NCI-H1694 treated with DMSO at 0.1 percent for 48 hours (cell line): ENCODE measurements at places on chromosomes 6 and 20.

DNA sequence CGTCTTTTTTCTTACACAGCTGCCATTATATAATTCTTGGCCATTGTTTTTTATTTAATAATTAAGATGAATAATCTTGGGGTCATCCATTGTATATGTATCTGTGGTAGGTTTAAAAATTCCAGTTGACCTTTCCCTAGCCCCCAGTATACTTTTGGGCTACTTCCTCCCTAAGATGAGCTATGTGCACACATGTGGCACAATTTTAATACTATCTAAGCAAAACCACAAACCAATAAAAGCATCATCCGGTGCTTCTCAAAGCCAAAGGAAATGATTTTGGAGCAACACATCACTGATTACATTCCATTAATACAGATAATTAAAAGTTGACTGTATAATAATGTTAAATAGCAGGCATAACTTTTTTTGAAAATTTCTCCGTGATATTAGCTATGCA lies 161.2 kb downstream of the ATXN1 start:
- DNase-seq = no peak

DNA sequence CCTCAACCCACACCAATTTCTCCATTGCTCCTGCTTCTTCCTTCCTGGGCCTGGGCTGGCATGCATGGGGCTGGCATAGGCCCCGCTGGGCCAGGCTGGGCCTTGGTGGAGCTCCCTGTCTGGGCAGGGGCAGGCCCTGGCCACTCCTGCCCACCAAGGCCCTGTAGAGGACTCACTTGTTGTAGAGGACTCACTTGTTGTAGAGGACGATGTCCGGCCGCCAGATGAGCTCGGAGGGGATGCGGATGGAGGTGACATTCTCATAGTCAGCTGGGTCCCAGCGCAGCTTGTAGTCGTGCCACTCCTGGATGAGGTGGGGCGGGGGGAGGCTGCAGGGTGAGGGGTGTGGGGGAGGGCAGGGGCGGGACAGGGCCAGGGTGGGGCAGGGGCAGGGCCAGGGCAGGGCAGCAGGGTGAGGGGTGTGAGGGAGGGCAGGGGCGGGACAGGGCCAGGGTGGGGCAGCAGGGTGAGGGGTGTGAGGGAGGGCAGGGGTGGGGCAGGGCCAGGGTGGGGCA lies 5.3 kb downstream of the CHRNA4 start:
- no peak for DNase-seq

GRCh38 chr20:19807946-19808330 lies 49.9 kb downstream of the RIN2 start:
- no peak for DNase-seq

GRCh38 chr6:95578106-95578410 lies 723 bp downstream of the MANEA start:
- peak; percentile 14 for DNase-seq

- no peak for DNase-seq
These were observed 46.9 kb downstream of the OGFRL1 start for GRCh38 chr6:71335544-71335943.

GRCh38 chr20:53586640-53587039 lies 7.0 kb downstream of the ZNF217 start:
- no peak for DNase-seq

- no peak for DNase-seq
These were observed 64.3 kb downstream of the CDH4 start for GRCh38 chr20:61316346-61316745.
